ENCODE measurements at places on chromosomes 1 and 21.

- DNase-seq: no peak
These were observed 145.4 kb upstream of the KCTD3 start for GRCh38 chr1:215421744-215422143.

- no peak for DNase-seq
These were observed 16.8 kb upstream of the ETV3 start for GRCh38 chr1:157154940-157155514.

DNA sequence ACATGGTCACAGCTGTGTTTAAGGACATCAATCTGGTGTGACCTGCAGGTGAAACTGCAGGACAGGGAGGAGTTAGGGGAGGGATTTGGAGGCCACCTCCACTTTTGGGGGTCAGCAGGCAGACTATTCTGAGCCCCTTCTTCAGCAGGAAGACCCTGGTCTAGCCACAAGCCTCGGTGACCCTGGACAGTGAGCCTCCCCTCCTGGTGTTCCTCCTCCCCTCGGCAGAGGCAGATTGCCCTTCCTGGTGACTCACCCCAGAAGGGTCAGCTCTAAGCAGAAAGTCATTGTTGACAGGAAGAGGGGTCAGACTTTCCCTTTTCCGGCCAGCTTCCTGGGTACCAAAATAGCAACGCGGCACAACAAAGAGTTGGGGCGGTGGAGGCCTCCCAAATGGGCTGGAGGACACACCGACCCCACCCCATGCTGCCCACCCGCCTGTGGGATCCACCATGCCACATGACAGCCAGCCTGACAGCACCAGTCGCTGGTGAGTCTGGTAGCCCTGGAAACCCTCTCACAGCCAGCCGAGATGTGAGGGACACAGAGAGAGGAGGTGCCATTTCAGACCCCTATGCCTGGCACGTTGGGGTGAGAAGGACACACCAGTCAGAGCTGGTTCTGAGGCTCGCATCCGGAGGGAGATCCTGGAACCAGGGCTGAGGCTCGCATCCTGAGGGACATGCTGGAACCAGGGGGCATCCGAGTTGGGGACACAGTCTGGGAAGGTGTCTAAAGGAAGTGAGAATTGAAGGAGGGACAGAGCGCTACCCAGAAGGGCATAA lies 14.7 kb upstream of the CSF1 start:
- DNase-seq: no peak

GRCh38 chr1:212157252-212157651 lies 121.7 kb downstream of the DTL start:
- DNase-seq: no peak

DNA sequence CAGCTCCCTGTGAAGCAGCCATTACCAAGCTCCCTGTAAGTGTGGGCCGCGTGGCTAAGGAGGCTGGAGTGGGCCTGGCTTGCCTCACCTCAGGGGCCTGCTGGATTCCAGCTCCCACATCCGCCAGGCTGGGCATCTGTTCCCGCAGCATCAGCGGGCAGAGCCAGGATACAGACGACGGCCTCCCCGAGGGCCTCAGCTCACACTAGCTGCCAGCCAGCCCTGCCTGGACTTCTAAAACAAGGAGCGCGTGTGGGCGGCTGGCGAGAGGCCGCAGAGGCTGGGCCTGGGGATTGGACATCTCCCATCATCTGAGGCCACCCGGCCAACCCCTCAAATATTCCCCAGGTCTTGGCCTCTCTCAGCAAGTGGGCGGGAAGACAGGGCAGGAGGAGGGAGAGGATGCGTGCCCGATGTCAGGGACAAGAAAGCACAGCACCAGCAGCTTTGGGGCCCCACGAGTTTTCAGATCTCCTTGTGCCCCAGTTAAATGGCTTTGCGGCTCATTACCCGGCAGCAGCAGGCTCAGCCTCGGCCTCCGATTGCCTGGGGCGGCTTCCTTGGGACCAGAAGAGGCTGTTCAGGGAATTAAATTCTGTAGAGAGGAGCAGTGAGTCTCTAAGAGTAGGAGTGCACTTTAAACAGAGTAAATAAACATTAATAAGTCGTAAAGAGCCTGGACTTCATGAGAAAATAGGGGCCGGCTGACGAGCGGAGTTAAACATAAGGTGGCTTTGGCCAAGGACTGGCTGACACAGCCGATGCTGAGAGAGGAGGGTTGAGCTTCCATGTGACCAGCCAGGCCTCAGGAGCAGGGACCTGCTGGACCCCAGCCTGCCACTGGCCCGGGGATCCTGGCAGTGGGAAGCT lies 208.9 kb upstream of the C1orf174 start:
- no peak for DNase-seq

DNA sequence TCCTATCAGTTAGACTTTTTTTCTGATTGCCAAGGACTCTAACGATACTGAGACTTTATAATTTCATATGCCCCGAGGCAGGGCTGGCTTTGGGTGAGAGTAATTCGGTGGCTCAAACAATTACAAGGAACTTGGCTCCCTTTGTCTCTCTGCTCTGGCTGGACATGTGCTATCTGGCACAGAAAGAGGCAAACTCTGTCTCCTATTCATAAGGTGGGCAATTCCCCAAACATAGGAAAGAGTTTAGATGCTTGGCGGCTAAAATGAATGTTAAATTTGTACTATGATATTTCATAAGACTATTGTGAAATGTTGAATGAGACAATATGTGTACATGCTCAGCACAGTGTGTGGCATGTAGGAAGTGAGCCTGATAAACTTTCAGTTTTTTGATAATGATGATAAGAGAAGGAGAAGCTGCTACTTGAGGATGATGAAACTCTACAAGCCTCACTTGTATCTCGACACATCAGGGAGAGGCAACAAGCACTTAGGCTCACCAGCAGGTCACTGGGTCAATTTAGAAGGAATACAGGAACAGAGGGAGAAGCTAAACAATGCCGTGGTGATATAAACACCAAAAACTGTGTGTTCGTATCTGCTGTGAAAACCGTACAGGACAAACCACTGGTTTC lies 12.6 kb upstream of the NTPCR start:
- no peak for DNase-seq

- DNase-seq: no peak
These were observed 81.2 kb upstream of the EFHD2 start for GRCh38 chr1:15328351-15329103.
